ENCODE measurements at places on chromosomes 2 and 18.

DNA sequence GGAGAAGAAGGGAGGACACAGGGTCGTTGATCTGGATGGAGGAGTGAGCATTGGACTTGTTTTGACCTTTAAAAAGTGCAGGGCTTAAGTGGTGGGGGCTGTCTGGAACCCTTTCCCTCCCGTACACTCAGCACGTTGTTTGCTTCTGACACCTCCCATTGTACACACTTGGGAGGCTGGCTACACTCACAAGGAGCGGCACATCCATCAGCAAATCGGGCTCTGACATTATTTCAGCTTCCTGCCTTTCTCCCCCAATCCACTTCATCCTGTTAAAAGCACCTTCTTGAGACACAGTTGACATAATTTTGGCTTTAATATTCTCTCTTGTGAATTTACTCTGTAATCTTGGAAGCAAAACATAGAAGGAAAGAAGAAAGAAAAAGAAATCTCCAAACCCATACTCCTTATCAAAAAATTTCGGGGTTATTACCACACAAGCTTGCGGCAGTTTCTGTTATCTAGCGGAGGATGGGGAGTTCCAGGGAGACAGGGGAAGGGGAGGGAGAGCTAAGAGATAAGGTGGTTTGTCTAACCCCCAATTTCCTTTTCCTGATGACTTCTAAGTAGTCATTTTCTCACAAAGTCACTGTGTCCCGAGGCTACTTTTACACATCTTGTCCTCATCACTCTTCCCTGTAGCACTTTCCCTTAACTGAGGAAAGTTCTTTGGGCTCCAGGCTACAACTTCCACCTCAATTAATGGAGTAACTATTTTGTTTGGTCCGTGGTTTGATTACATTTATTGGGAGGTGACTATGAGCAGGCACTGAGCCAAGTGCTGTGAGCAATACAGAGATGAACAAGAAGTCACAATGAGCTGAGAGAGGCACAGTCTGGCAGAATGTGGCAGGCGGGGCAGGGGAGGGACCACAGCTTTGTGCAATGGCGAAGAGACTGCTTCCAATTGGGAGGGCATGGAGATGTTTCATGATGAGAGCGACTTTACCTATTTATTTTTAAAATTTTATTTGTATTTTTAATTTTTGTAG lies 240.1 kb upstream of the MEX3C start:
- no peaks in the 10 kb centered on the region for H3K4me1 ChIP-seq
- H3K36me3 ChIP-seq: no peaks in the 10 kb centered on the region
- DNase-seq: no peak

GRCh38 chr2:38239452-38239851 lies 137.6 kb downstream of the ATL2 start:
- DNase-seq: no peak
- no peak overlapping the region for H3K4me3 ChIP-seq
- H3K36me3 ChIP-seq: no peaks in the 10 kb centered on the region

DNA sequence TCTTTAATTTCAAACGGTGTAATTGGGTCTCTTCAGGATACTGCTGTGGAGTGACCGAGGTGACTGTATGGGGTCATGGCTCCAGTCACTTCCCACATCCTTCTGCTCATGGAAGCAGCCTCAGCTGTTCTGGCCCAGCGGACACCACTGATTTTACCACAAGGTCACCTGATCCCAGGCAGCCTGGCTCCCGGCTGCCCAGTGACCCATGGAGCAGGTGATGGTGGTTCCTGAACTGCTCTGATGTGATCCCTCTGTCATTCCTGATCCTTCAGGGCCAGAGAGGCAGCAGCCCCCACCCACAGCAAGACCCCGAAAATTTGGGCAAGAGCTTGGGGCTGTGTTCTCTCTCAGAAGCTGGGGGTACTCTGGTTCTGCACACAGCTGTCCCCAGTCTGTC lies 35.5 kb upstream of the HS6ST1 start:
- no peaks in the 10 kb centered on the region for H3K36me3 ChIP-seq
- DNase-seq: no peak
- no peaks in the 10 kb centered on the region for H3K4me1 ChIP-seq
- no peak overlapping the region for H3K27ac ChIP-seq
- no peaks in the 10 kb centered on the region for H3K27me3 ChIP-seq

DNA sequence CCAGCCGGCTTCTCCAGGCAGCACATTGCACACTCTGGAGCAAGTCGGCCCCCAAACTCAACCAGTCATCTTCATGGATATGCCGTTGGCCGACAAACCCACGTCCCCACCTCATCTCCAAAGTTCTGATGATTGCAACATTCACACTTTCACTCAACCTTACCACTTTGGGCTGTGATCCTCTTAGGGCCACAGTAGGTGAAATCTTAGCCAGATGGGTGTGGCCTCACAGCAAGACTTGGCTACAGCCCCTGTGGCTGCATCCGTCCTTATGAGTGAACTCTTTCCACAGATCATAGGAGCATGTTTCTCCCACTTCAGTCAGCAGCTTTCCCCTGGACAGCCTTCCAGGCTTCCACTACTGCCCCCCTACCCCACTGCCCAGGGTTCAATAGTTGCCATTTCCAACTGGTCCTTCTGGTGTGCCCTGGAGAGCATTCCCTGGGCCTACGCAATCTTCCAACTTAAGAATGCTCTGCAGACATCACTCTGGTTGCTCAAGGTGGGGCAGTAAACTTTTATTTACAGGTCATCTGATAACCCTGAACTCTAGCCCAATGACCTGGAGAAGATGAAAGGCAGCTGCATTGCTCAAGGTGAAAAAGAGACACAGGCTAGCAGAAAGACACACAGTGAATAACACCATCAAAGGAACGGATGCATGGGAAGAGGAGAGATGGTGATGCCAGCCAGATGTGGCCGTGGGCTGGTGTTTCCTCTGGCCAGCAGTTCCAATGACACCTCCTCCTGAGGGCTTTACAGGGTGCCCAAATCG lies 34.5 kb downstream of the ARL4C start:
- no peaks in the 10 kb centered on the region for H3K27me3 ChIP-seq
- no peak overlapping the region for H3K4me3 ChIP-seq
- no peak overlapping the region for H3K27ac ChIP-seq
- DNase-seq: no peak
- H3K4me1 ChIP-seq: peaks cover 6% of the 10 kb centered on the region

- no peak overlapping the region for H3K27ac ChIP-seq
- no peak overlapping the region for H3K4me3 ChIP-seq
- no peaks in the 10 kb centered on the region for H3K36me3 ChIP-seq
- DNase-seq: peak; percentile 78
- H3K27me3 ChIP-seq: no peaks in the 10 kb centered on the region
Observed at GRCh38 chr2:47653902-47654789, 128.8 kb upstream of the MSH6 start.

GRCh38 chr18:79309614-79310358 lies 85.9 kb upstream of the NFATC1 start:
- no peak overlapping the region for H3K4me3 ChIP-seq
- peaks cover 55% of the 10 kb centered on the region for H3K36me3 ChIP-seq

- no peaks in the 10 kb centered on the region for H3K4me1 ChIP-seq
- no peak overlapping the region for H3K27ac ChIP-seq
- DNase-seq: no peak
- H3K4me3 ChIP-seq: no peak overlapping the region
Observed at GRCh38 chr2:16774980-16775898, 109.6 kb upstream of the CYRIA start.

DNA sequence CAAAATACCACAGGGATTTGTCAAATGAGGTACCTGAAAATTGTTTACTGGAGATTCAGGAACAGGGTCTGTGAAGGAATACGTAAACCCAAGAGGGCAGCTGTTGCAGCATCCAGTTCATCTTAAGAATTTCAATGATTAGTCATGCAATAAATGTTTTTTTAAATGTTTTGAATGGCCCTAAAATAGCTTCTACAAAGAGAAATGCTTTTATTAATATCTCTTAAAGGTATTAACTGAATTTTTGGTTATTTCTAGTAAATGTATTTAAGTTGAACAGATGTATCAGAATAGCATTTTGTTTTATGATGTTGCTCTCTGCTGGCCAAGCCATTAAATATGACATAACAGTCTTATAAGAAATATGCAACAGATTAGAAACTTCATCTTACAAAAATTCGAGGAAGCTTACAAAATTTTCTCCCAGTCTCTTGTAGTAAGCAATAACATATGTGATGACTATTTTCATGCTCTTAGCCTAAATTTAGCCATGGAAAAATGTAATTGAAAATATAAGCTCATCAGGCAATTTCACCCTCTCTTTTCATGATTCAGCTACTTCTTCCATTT lies 863.9 kb downstream of the SUCLG1 start:
- no peak for DNase-seq
- no peaks in the 10 kb centered on the region for H3K36me3 ChIP-seq
- no peak overlapping the region for H3K27ac ChIP-seq
- H3K4me3 ChIP-seq: no peak overlapping the region

GRCh38 chr2:86476092-86476491 lies 34.9 kb downstream of the KDM3A start:
- no peaks in the 10 kb centered on the region for H3K27me3 ChIP-seq
- no peak overlapping the region for H3K4me3 ChIP-seq
- peaks cover 98% of the 10 kb centered on the region for H3K36me3 ChIP-seq
- DNase-seq: no peak

- H3K27me3 ChIP-seq: no peaks in the 10 kb centered on the region
- H3K4me1 ChIP-seq: peaks cover 66% of the 10 kb centered on the region
- DNase-seq: no peak
- H3K36me3 ChIP-seq: peaks cover 7% of the 10 kb centered on the region
- no peak overlapping the region for H3K27ac ChIP-seq
- H3K4me3 ChIP-seq: no peak overlapping the region
Observed at GRCh38 chr2:159000072-159000471, 31.6 kb downstream of the TANC1 start.

DNA sequence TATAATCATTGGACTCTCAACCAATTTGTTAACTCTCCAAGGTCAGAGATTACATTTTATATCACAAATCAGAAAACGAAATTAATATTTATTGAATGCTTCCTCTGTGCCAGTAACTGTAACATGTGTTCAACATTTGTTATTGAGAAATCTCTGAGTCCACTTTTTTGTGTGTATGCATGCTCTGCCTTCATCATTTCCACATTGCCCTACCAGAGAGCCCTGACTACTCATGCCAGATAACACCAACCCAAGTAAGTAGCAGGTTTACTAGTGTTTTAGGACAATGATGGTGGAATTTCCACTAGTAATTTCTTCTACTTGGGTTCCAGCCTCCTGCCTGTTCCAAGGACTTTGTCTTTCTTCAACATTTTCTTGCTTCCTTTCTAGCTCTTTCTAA lies 14.2 kb upstream of the FAP start:
- no peaks in the 10 kb centered on the region for H3K27me3 ChIP-seq
- H3K36me3 ChIP-seq: no peaks in the 10 kb centered on the region
- no peak overlapping the region for H3K4me3 ChIP-seq
- no peak overlapping the region for H3K27ac ChIP-seq

DNA sequence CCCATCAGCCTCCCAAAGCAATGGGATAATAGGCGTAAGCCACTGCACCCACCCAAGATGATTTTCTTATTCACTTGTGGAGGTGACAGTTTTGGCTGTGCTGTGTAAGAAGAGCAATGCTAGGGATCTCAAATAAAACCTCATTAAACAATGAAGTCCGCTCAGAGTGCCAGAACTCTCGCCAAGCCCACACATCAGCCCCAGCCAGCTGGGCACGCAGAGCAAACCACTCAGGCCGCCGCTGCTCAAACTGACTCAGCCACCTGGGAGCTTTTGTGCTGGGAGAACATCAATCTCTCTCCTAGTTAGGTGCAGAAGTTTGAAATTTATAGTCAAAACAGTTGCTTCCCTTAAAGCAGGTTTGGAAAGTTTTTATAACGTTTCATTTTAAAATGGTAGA lies 47.6 kb downstream of the RNF152 start:
- no peak for DNase-seq
- no peak overlapping the region for H3K27ac ChIP-seq
- H3K36me3 ChIP-seq: no peaks in the 10 kb centered on the region
- no peaks in the 10 kb centered on the region for H3K27me3 ChIP-seq
- no peak overlapping the region for H3K4me3 ChIP-seq

DNA sequence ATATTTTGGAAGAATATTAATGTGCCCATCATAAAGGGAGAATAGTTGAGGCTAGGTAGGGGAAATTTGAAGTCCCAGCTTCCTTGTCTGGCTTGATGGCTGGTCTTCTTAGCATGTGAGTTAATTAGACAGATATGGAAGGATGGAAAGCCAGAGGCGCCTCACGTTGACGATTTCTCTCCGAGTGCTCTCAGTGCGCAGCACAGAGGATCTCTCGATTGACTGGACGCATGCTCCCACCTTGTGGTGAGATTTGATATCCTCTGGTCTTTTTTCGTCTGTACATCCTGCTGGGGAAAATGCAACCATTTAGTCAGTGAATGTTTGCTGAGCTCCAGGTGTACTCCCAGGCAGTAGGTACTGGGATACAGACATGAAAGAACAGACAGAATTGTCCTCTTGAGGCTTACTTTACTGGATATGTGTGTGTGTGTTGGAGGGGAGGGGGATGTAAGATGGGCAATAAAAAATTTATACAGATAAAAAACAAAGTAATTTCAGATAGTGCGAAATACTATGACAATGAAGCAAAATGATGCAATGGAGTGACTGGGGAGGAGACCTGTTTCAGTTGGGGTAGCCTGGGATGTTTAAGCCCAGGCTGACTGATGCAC lies 66.9 kb upstream of the ZNG1B start:
- H3K4me3 ChIP-seq: no peak overlapping the region
- H3K4me1 ChIP-seq: peaks cover 7% of the 10 kb centered on the region
- DNase-seq: peak; percentile 92
- no peaks in the 10 kb centered on the region for H3K27me3 ChIP-seq
- no peaks in the 10 kb centered on the region for H3K36me3 ChIP-seq
- no peak overlapping the region for H3K27ac ChIP-seq

DNA sequence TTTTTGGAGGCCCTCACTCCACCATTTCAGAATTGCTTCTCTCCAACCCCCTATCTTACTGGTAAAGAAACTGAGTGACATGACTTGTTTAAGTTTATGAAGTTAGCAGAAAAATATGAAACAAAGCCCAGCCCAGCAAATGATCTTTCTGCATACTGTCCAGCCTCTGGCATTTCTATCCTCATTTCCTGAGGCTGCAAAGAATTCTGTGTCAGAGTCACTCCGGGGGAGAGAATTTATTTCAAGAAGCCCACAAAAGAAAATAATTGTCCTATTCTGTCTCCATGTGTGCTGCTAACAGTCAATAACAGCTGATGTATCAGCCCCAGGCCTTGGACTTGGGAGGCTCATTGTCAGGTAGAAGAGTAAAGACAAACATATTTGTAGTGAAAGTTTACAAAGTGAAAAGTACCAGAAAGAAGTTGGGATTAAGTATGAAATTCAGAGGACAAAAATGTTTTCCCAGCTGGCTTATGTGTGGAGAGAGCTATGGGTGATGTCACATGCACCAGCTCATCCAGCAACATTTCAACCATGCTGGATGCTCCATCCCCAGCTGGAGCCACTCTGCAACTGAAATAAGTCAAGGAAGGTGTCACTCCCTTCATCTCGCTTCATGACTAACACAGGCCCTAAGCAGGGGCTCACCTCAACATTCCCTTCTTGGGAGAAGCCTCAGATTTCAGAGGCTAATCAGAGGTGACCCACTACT lies 42.3 kb downstream of the TRABD2A start:
- H3K27me3 ChIP-seq: no peaks in the 10 kb centered on the region
- H3K27ac ChIP-seq: no peak overlapping the region
- no peak for DNase-seq
- no peaks in the 10 kb centered on the region for H3K36me3 ChIP-seq

Data from stomach (tissue), 19 donors.